ENCODE measurements at places on chromosomes 4 and X.

DNA sequence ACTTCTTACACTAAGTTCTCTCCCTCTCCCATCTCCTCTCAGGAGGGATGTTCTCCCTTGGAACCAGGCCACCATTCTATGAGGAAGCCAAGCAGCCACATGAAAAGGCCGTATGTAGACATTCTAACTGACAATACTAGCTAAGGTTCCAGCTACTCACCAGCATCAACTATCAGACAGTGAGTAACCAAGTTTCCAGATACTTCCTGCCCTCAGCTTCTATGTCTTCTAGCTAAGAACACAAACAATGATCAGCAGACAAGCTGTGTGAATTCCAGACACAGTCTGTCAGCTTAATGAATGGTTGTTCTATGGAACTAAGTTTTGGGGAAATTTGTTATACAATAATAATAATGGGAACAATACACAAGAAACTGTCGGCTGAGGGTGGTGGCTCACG, 50.8 kb downstream of the SMIM14 start:
- DNase-seq: no peak

DNA sequence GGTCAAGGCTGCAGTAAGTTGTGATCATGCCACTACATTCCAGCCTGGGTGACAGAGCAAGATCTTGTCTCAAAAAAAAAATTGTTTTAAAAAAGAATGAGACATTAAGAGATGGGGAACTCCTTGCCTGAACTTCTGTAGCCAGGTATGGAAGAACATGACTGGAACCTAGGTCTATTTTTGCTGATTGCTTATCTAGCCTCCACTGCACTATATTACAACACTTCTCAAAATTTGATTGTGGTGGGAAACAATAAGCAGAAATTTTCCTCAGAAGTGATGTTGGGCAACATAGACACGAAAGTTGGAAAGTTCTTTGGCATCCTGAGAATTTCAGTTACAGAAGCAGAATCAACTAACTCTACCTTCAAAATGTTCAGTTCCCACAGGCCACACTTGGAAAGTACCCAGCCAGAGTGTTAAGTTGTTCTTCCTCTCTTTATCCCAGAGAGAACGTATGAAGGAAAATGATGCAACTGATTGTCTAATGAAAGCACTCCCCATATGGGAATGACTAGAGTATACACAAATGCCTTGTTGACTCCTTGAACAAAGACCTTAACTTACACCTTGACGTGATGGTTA, 50.0 kb downstream of the LUZP4 start:
- no peak for DNase-seq

GRCh38 chrX:153764786-153765137, 713 bp downstream of the PLXNB3 start:
- no peak for DNase-seq

- DNase-seq: no peak
These were observed 26.8 kb downstream of the FAM114A1 start for GRCh38 chr4:38894322-38894982.
